ENCODE measurements at places on chromosomes 1 and 21.

- DNase-seq: peak; percentile 92
Observed at GRCh38 chr21:34986561-34987500, 62.3 kb downstream of the RUNX1 start.

- DNase-seq: no peak
Observed at GRCh38 chr1:35488336-35488735, 68.9 kb downstream of the KIAA0319L start.

DNA sequence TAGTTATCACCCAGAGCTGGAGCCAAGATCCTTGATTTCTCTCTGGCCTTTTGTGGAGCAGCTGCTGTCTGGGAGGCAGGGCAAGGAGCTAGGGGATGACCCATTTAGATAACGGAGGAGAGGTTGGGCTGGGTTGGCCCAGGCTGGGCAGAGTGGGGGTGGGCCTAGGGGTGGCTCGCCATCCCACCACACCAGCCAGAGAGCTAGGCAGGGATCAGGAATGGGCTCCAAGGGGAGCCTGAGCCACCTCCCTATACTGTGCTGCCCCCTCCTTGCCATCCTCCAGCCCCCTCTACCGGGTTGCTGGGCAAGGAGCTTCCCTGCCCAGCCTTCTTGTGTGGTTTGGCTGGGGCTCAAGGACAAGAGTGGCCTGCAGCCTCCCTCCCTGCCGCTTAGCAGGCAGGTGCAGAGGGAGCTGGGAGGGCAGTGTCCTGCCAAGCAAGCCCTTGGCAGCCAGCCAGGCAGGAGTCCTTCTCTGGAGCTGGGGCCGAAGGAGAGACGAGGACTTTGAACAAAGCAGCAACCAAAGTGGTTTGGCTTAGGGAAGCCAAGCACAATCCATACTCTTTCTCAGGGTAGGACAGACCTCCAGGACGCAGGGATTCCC lies 4.1 kb downstream of the NUAK2 start:
- DNase-seq: no peak

GRCh38 chr1:59354709-59355337 lies 57.9 kb downstream of the FGGY start:
- DNase-seq: peak; percentile 38

GRCh38 chr21:39852021-39852721 lies 15.1 kb upstream of the PCP4 start:
- no peak for DNase-seq

- DNase-seq: no peak
Observed at GRCh38 chr1:201970334-201971159, 11.9 kb upstream of the RNPEP start.

- no peak for DNase-seq
Observed at GRCh38 chr1:55682198-55682597, 467.0 kb upstream of the USP24 start.

DNA sequence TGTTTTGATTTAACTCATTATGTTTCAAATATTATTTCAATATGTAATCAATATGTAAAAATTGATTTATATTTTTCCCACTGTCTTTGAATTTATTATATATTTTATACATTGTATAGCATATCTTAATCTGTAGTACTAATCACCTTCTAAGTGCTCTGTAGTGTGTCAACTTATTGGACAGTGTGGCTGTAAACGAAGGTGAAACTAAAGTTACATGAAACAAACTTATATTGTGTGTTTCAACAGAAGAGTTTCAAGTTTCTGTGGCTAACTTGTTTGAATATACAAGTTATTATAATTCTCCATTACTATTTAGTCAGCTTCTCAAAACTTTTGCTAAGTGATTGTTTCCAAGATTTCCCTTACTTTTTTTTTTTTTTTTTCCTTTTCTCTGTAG lies 175.8 kb downstream of the DHRS3 start:
- no peak for DNase-seq
